Spleen (tissue), 13 donors: ENCODE measurements at places on chromosomes 6 and 20. TPM values are rescaled to one million over a fixed set of nuclear protein-coding genes. Genes with fewer than 3 reads are reported as not detected.

PHACTR1 gene
- 8.5 TPM for polyA plus RNA-seq

- DNase-seq = peak; percentile 86
- H3K27me3 ChIP-seq = no peaks in the 10 kb centered on the region
- H3K4me3 ChIP-seq = peak within 1 kb of the TSS; percentile 44
- H3K4me1 ChIP-seq = no peaks in the 10 kb centered on the region
These were observed at the start of gene ZSCAN23 for GRCh38 chr6:28443112-28443773. Gene ZSCAN23, minus strand, starts transcription at chr6:28443491. Its CDS starts 7,225 bp downstream, at chr6:28436266.

DNA sequence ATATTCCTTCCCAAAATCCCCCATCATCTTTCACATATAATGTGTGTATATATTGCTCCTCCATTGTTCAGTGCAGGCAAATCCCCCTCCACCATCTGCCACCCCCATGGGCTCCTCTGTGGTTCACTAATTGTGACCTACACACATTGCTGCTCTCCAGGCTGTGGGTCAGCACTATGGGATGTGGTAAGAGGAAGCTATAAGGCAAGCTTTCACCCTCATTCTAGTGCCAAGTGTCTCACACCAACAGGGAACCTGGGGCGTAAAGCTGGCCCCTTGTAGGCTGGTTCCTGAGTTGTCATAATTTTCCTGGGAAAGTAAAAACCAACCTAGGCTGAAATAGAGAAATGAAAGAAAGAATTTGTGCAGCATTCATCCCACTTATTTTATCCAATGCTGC lies 16.8 kb downstream of the FKBP1A start:
- DNase-seq = no peak
- peak overlapping the region; percentile 72 for H3K27ac ChIP-seq
- H3K27me3 ChIP-seq = no peaks in the 10 kb centered on the region

DNA sequence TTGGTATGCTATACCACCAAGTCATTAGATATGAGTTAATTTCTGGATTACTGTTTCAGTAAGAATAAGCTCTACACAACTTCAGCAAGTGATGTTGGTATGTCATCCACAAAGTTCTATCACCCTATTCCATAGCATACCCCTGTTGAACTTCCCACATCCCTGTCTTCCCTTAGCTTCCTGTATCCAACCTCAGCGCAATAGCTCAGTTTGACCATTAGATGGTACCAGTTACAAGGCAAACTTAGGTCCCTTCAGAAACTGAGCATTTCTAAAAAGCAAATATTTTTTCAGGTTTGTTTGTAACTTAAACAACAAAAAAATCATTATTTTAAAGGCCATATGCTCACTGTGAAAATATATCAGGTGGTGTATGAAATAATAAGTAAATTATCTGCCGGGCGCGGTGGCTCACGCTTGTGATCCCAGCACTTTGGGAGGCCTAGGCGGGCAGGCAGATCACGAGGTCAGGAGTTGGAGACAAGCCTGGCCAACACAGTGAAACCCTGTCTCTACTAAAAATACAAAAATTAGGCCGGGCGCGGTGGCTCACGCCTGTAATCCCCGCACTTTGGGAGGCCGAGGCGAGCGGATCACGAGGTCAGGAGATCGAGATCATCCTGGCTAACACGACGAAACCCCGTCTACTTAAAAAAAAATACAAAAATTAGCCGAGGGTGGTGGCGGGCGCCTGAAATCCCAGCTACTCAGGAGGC lies 8.8 kb upstream of the MOG start:
- H3K4me3 ChIP-seq = no peak overlapping the region
- no peaks in the 10 kb centered on the region for H3K36me3 ChIP-seq
- no peak for DNase-seq
- no peaks in the 10 kb centered on the region for H3K27me3 ChIP-seq
- peaks cover 14% of the 10 kb centered on the region for H3K4me1 ChIP-seq
- no peak overlapping the region for H3K27ac ChIP-seq

GRCh38 chr20:11158146-11158545 lies 484.3 kb upstream of the JAG1 start:
- no peaks in the 10 kb centered on the region for H3K27me3 ChIP-seq
- H3K4me1 ChIP-seq = no peaks in the 10 kb centered on the region
- H3K36me3 ChIP-seq = no peaks in the 10 kb centered on the region
- no peak for DNase-seq
- H3K27ac ChIP-seq = no peak overlapping the region
- no peak overlapping the region for H3K4me3 ChIP-seq
